RCC 7860 (cell line): ENCODE measurements at places on chromosomes 3 and 15.
A peak's percentile ranks its signal among the peaks of the same experiment; 100 is the strongest.

DNA sequence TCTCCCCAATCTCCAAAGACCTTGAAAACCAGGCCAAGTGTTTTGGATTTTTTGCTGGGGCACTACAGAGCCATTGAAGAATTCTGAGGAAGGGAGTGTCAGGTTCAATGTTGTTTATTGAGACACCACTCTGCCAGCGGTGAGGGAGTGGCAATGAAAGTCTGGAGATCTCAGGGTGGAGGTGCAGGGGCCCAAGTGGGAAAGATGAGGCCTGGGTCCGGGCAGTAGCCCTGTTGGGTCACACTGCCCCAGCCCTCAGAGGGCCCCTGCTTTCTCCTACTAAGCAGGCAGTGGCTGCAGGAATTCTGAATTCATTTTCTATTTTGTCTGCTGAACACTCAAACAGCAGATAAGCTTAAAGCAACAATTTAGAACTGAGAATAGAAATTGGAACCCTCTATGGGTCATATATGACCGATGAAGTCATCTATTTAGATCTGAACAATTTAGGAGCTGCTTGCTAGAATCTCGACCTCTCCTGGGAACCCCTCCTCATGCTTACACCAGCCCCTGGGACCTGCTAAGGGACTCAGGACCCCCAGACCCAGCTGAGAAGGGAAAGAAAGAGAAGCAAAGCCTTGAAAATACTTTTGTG is 17.9 kb downstream of the HRH1 start:
- no peak for DNase-seq

- peak; percentile 79 for DNase-seq
These were observed 7.4 kb upstream of the ANPEP start for GRCh38 chr15:89822026-89822425.

- peak; percentile 65 for DNase-seq
These were observed 2.3 kb downstream of the LRRC28 start for GRCh38 chr15:99253381-99254090.

DNA sequence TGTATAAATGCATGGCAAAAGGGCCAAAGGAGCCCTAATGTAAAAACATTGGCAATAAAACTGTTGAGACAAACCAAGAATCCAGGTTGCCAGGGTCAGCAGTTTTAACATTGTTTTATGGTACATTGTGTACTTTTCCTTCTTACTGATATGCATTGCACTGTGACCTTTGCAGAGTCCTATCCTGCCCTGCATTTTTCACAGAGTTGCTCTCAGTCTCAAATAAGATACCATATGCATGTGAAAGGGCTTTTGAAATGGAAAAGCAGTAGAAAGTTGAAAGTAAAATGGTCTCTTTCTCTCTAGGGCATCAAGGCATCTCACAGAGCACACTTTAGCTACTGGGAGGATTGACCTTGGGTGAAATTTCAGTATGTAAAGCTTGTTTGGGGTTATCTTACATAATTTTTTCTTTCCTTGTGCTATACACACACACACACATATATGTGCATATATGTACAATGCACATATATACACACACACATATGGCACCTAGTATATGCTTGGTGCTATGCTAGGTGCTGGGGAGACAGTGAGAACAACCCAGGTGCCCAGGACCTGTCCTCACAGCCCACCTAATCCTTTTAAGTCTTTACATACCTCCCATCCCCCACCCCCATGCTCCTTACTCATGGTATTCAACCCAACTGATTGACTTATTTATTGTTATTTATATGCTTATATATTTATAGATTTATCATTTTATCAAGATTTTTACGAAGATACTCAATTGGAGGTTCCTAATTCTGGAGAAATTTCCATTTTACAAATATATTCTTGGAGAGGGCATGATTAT is 1.2 kb upstream of the PPP2R3A start:
- DNase-seq, result no peak

DNA sequence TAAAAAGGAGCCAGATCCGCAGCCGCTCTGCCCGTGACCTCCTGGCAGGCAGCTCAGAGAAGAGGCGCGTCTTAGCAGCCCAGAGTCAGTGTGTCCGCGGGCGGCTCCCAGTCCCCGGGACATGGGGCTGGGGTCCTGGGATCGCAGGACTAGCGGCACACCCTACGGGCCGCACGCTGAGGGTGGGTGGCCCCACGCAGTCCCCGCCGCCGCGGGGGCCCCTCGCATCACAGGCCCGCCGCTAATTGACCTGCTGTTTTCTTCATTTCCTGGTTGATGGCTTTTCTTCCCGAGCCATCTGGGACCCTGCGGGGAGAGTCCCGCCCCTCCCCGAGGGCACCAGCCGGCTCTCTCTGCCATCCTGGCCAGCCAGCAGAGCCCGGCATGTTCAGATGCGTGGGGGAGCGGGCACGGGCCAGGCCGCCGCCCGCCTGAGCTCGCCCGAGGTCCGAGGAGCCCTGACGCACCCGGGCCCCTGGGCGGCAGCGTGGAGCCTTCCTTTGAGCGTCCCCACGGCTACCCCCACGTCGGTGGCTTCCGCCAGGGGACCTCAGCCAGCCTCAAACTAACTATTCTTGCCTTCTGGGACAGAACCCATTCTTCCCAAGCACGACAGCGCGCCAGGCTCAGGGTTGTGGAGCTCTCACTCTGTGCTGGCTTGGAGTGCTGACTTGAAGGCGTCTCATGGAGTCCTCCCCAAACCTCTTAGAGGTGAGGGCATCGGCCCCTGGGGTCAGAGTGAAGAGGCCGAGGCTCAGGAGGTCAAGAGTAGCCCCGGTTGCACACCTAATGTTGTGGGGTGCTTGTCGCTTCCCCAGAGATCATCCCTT is 34.6 kb upstream of the CACNA2D3 start:
- no peak for DNase-seq

- no peak for DNase-seq
These were observed 245.6 kb upstream of the TRIM42 start for GRCh38 chr3:140432229-140432669.

- DNase-seq, result no peak
These were observed 311.5 kb downstream of the THSD4 start for GRCh38 chr15:71426792-71427191.

DNA sequence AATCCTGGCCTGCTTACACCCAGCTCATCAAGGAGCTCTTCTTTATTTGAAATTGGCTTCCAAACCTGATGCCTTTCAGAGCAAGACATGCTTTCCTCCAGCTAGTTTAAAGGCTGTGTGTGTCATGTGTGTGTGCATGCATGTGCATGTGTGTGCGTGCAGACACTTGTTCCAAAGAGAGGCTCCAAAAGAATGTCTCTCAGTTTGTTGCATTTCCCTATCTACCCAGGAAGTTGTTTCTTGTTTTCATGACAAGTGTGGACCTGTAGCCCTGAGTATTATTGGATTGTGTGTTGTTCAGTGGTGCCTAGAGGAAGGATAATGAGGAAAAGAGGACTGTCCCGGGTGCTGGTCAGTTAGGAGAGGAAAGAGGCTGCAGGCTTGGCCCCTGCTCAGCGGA is 240.0 kb downstream of the THSD4 start:
- no peak for DNase-seq

- DNase-seq, result no peak
These were observed 44.5 kb downstream of the ADCY5 start for GRCh38 chr3:123404391-123404790.

GRCh38 chr3:43345877-43346276 is 59.5 kb downstream of the SNRK start:
- DNase-seq, result peak; percentile 9

GRCh38 chr15:44282101-44282500 is 6.4 kb upstream of the GOLM2 start:
- no peak for DNase-seq

DNA sequence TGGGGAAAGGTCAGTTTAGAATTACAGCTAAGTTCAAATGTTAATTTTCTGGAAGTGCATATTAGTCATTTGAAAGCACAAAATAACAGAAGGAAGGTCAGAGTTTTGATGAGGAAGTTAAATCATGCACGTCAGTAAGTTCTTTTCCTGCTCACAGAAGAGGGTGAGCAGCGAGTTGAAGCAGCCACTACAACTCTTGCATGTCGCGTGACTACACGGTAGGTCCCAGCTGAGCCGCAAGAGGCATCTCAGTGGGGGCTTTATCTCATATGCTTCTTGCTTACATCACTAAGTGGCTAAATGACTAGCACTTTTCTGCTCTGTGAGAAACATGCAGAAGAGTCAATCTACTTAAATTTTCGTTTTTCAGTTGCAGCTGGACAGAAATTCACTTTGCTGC is 21.3 kb upstream of the SEC62 start:
- no peak for DNase-seq

DNA sequence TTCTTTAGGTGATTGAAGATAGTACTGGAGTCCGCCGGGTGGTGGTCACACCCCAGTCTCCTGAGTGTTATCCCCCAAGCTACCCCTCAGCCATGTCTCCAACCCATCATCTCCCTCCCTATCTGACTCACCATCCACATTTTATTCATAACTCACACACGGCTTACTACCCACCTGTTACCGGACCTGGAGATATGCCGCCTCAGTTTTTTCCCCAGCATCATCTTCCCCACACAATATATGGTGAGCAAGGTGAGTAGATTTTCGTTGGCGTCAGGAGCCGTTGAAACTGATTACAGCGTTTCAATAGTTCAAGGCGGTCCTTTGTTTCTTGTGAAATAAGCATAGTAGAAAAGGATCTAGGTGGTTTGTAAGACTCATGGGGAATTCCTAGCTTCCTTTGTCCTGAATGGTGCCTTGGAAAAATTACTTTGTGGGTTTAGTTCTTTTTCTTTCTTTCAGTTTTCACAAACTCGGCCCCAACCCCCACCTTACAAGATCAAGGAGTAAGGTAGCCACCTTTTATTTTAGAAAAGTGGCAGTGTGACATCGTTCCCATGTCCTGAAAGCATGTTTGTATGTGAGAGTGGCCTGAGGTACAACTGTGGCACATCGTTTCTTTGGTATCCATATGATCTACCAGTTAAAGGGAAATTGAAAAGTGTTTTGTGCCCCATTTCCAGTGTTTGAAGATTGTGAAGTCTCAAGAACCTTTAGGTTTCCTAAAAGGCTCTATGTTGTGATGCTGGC is 200.6 kb downstream of the GHSR start:
- DNase-seq, result no peak

- DNase-seq, result no peak
These were observed 1385.8 kb downstream of the SI start for GRCh38 chr3:163692494-163692893.

DNA sequence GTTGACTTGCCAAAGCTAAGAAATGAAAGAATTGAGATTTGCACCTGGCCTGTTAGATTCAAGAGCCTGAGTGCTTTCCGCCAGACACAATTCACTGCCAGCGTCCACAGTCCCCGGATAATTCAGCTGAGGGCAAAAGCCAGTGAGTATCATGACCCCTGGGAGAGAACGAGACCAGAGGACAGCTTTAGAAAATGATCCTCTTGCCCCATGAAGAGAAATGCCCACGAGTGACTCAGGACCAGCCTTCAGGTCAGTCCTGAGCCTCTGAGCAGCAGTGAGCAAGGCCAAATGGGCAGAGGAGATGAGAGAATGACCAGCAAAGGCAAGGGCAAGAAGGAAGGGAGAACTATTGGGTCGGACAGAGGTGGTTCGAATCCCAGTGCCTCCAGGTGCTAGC is 273.5 kb downstream of the FAM43A start:
- no peak for DNase-seq

GRCh38 chr3:195794708-195795107 is 17.0 kb downstream of the MUC4 start:
- no peak for DNase-seq

GRCh38 chr15:60353245-60353920 is 44.4 kb downstream of the ANXA2 start:
- DNase-seq, result peak; percentile 74

- DNase-seq, result no peak
These were observed 195.9 kb downstream of the EPHB1 start for GRCh38 chr3:134991003-134991402.

DNA sequence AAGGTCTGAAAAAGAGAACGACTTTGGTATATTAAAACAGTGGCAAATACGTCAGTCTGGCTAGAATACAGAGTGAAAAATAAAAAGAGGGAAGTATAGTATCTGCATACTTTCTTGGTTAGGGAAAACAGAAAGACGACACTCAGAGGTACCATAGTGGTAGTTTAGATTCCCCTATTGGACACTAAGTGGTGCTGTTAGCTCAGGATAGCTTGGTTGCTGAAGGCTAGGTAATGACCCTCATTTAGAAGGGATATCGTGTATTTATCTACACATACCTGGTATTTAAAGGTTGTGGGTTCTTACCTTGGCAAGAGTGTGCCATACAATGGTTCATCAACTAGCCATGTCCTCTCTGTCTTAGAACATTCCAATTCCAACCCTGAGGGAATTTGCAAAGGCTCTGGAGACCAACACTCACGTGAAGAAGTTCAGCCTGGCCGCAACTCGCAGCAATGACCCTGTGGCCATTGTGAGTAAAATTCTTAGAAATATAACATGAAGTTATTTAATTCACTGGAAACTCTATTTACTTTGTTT is 31.0 kb downstream of the TMOD2 start:
- DNase-seq, result no peak

DNA sequence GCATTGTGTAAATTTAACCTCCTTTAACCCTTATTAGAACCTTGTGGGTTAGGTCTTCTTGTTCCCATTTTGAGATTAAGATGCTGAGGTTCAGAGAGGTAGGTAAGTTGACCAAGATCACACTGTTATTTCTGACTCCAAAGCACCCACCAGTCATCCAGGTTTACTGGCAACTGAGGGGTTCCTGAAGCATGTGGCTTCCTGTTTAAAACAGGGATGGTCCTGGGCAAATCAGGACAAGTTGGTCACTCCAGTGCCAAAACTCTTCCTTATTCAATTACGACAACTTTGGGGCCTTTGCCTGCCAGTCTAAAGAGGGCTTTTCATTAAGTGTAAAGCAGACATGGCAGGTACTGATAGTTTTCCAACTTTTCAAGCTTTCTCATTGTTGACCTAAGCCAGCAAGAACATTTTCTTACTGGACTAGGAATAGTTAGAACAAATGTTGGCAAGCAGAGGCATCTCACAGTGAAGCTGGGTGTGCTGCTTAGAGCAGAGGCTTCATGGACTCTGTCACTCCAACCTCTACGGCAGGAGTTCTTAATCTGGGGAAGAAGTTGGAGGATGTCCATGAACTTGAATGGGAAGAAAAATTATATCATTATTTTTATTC is 149.4 kb upstream of the ADAMTS9 start:
- DNase-seq, result no peak

DNA sequence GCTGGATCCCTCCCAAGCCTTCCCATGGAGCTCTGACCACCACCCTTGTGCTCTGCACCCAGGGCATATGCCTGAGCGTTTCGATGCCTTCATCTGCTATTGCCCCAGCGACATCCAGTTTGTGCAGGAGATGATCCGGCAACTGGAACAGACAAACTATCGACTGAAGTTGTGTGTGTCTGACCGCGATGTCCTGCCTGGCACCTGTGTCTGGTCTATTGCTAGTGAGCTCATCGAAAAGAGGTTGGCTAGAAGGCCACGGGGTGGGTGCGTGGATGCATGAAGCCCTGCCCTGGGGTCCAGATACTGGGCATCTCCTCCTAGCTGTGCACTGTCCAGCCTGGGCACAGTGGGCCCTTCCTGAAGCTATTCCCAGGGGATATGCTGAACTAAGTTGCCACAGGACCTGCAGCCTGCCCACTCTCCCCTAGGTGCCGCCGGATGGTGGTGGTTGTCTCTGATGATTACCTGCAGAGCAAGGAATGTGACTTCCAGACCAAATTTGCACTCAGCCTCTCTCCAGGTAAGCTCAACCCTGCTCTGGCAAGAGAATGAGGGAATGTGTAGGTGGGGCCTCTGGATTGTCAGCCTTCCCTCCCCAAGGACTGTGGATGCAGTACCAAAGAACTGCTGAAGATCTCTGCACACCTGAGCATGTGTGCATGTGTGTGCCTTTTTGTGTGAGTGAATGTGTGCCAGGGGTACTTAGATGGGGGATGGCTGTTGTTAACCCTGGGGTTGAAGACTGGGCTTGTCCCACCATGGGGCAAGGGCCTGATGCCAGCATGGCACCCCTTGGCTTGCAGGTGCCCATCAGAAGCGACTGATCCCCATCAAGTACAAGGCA is 2.1 kb downstream of the MYD88 start:
- no peak for DNase-seq

- no peak for DNase-seq
These were observed 597 bp upstream of the CAMK1 start for GRCh38 chr3:9770276-9770812.
